ENCODE measurements at places on chromosomes 5 and 9.

- no peak for DNase-seq
Measured at GRCh38 chr9:21746550-21746949, 55.9 kb upstream of the MTAP start.

DNA sequence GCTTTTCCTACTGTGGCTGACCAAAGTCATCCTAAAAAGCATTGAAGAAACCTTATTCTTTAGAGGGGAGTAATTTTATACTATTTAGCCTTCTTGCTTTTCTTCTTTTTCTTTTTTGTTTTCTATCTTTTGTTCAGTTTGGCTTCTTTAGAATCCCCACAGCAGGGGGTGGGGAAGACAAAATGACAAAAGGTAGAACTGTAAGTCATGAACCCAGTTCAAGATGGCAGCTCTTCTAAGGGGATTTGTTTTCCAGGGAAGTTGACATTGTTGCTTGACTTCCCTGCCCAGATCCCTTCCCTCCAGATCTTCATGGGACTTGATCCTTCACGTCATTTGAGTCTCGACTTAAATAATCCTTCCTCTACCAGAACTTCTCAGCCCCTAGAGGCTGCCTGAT lies 692.4 kb upstream of the DMAC1 start:
- DNase-seq = no peak

GRCh38 chr5:79581535-79581934 lies 30.7 kb upstream of the TENT2 start:
- no peak for DNase-seq

DNA sequence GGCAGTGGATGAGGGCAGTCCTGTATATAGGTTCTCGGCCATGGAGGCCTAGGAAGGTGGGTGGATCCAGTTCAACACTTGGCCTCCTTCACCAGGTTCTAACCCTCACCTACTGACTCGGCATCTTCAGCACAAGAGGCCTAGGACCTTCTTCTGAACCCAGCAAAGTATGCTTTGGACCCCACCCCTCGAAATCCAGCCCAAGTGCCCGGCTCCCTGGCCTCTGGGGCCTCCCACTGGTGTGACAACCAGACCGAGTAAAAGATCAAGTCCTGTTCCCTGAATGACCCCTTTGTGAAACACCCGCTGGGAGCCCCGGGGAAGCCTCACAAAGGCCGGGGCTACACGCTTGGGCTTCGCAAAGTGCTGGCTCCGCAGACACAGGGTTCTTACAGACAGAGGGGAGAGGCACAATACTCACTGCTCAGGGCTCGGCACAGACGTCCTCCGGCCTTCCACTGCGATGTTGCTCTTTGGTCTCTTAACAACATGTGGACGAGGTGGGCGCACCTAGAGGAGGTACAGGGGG lies 47.0 kb downstream of the CRB2 start:
- DNase-seq = no peak

DNA sequence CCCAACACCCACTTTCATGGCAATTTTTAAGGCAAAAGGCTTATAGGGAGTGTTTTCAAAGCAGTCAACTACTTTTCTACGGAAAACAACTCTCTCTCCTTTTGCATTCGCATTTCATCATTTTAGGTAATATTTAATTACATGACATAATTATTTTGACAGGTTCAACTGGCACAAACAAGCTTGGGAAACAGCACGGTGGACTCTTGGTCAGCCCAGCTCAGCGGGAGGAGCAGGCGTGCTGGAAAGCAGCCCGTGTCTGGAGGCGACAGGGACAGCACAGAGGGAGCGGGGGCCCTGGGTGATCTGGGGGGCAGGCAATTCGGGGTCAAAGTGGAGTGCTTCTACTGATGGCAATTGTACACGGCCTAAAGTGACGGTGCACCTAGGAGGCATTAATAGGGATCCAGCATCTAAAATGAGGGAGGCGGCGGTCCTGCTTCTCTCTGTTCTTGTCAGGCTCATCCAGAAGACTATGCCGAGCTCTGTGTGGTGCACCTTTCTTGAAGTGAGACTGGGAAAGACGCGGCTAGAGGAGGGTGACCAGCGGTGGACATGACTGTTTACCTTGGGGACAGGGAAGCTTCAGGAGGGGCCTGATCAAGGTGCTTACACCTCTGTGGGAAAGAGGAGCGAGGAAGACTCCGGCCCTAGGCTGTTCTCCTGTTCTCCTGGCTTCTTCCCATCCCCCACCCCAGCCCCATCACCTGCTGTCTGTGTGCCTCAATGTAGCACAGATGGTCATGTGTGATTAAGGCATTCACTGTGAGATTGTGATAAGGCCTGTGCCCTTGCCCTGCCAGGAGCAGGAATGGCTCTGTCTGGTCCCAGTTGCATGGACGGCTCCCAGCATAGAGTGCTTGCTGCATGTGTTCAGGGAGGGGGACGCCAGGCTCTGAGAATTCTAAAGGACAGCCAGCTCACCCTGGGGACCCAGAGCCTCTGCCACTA lies 3.4 kb downstream of the MYMK start:
- no peak for DNase-seq

- no peak for DNase-seq
Measured at GRCh38 chr5:195401-196160, 4.3 kb downstream of the LRRC14B start.

GRCh38 chr5:176536132-176536901 lies 885 bp downstream of the RNF44 start:
- peak; percentile 59 for DNase-seq

DNA sequence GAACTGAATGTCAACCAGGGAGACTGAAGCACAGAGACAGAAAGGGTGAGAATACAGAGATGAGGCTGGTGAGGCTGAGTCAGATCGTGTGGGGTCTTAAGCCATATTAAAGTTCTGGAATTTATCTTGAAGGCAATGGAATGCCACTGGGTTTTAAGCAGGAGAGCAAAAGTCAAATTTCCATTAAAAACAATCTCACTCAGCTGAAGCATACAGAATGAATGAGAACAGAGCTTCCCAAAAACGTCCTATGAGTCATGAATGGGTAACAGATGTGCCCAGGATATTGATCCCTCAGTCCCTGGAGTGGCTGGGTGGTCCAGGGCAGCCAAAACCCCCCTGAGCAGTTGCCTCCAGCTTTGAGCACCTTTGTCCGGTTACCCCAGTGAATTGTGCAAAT lies 44.9 kb downstream of the PFDN1 start:
- no peak for DNase-seq

- no peak for DNase-seq
Measured at GRCh38 chr5:140153255-140153654, 21.7 kb upstream of the CYSTM1 start.

DNA sequence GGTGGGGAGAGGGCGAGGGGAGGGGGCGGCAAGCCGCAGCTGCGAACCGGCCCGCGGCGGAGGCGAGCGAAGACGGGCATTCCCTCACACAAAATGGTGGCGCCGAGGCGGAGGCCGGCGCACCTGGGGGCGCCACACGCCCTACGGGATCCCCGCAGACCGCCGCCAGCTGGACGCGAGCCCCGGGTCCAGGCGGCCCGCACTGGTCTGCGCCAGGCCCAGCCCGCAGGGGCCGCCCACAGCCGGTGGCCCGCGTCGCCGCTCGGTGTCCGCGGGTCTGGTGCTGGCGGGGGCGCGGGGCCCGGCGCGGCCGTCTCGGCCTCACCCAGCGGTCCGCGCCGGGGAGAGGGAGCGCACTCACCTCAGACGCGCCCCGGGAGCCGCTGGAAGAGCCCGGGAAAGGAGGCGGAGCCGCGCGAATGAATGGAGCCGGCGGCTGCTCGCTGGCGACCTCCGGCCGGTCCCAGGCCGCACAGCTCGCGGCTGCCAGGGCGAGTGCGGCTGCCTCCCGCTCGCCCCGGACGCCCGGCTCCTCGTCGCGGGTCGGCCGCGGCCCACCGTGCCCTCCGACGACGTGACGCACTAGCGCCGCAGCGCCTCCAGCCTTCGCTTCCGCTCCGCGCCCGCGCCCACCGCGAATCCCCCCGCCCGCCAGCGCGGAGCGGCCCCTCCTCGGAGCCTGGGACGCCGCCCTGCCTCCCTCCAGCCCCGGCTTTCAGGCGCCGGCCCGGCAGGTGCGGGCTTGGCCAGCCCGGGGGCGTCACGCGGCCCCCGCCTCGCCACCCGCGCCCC lies at the start of gene FAM169A:
FAM169A (minus strand) TSS at position 584 of the 792 bp plus-strand sequence. CDS start 24,711 bp downstream, outside the sequence.
- DNase-seq = peak; percentile 28

DNA sequence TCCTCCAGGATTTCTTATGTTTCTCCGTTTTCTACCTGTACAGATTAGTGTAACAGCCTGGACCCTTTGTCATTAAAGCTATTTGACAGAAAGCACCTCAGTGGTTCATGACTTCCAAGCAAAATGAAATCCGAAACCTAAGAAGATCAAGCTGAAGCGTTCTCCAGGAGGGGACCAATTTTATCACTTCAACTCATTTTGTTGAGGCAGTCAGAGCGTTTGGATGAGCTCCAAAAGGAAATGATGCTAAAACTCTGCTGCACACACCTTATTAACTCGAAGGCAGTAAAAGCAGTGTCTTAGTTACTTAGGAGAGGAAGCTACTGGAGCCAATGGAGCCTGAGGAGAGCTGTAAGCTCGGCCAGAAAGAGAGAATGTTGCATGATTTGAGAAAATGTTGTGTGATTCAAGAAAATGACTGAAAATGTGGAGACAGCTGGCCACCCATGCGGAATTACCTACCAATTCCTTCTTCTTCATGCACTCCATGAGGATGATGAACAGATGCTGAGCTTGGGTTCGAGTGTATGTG lies 346.7 kb upstream of the KLF9 start:
- DNase-seq = no peak

GRCh38 chr9:26500471-26500870 lies 392.1 kb downstream of the CAAP1 start:
- no peak for DNase-seq

- no peak for DNase-seq
Measured at GRCh38 chr5:77200663-77201062, 9.8 kb upstream of the PDE8B start.

DNA sequence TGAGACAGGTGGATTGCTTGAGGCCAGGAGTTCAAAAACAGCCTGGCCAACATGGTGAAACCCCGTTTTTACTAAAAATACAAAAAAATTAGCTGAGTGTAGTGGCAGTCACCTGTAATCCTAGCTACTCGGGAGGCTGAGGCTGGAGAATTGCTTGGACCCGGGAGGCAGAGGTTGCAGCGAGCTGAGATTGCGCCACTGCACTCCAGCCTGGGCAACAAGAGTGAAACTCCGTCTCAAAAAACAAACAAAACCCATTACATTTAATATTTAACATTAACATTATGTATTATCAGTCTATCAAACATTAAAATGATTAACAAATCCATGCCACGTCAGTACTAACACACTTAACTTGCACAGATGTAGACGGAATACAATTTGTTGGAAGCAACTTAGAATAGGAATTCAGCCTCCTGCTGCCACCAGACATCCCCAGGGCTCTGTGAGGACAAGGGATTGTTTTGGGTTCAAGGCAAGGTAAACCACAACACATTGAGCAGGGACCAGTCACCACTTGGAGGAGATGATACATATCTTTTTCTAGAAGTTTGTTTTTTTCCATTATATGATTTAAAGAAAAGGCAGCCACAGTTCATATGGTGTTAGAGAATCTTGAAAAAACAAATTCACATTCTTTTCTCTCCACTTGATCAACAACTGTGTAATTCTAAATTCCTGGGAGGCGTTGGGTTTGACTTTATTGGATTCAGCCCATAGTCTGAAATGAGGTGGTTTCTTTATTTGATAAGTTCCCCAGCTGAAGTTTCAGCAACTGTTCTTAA lies 104.1 kb upstream of the BASP1 start:
- no peak for DNase-seq

DNA sequence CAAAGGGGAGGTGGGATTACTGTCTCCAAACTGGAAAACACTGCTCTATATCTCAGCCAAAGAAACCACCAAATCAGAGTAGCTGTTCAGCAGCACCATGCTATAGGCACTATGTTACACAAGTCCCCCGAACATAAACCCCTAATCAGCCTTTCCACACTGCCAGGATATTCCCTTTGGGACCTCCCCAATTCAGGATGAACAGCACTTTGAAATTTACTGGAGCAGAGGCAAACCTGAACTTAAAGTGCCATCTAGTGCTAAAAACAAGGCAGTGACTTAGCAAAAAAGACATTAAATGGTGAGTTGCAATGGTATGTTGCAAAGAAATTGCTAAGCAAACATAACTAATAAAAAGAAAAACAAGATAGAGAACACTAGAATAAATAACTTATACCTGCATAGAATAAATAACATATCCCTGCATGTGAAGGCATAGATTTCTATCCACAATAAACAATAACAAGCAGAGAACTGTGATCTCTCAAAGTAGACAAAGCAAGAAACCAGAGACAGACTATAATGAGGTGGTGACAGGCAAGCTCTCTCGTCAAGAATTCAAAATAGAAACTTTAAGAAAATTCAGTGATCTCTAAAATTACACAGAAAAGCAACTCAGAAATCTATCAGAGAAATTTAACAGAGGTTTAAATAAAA lies 584.4 kb upstream of the ACO1 start:
- no peak for DNase-seq

DNA sequence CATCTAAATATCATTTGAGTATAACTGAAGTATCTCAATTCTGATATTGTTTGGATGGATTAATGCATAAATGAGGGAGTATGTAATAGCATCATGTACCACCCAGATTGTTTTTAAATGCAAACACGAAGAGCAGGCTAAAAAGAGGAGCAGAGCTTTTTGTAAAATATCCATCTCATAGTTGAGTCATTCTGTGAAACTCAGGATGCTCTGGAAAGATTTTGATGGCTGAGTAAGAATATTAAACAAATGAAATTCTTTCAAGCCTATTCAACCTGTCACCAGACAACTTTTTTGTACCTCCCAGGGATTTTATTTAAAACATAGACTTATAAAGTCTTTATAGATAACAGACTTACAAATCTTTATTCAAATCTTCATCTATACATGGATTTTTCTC lies 625.9 kb downstream of the TLE4 start:
- DNase-seq = no peak

DNA sequence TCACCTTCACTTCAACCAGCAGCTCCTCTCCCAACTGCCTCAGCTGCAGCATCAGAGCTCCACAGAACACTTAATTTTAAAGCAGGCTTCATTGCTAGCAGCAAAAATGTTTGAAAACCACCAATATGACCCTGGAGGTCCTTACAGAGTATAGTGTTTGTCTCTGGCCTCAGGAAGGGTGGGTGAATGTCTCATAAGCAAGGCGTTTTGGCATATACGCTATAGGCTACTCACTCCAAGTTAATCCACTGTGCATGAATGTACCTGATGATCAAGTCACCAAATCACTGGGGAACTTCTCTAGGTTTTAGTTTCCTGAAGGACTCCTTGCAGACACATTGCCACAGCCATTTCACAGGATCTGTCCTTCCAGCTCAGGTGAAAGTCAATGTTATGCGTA lies 125.3 kb downstream of the GABBR2 start:
- DNase-seq = no peak

DNA sequence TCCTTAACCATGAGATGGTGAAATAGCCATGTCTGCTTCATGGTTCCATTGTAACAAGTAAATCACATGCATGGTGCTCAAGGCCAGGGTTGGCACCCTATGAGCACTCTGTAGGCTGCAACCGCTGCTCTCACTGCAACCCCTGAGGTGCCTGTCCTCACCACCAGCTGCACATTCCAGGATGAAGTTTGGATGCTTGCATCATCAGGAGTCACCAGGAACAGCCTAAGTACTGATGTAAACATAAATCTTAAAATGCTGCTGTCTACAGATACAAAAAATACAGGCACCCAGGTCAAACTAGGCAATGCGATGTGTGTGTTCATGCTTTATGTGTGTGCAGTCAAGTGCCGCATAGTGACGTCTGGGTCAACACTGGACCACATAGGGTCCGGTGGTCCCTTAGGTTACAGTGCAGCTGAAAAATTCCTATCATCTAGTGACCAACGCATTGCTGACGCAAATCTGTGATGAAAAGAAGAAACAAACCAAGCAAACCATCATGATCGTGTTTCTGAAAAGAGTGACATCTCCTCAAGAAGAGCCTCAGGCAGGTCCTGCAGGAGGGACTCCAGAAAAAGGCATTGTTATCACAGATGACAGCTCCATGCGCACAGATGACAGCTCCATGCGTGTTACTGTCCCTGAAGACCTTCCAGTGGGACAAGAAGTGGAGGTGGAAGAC lies 234.8 kb downstream of the AUH start:
- no peak for DNase-seq

Measured in stimulated activated naive B cell treated with anti-CD40 and anti-IgM and Interleukin-4, amounts not matched to agents 10 μg/mL and 1 μg/mL and 100 μg/mL, for 72 hours (primary cell).